ENCODE measurements at places on chromosomes 3 and 15. TPM values are rescaled to one million over a fixed set of nuclear protein-coding genes. Genes with fewer than 3 reads are reported as not detected.

Gene HDAC11
- total RNA-seq = 6.5 TPM

Gene KCNMB2
- total RNA-seq = not detected

Gene CGNL1
- total RNA-seq = 1.9 TPM

Gene CLN6
- total RNA-seq = 16.0 TPM

Gene CADM2
- total RNA-seq = not detected

Gene RASGRF1
- total RNA-seq = not detected

Gene TP63
- total RNA-seq = under 0.01 TPM

Gene APH1B
- 16.0 TPM for total RNA-seq

Gene WNT5A
- total RNA-seq = 3.7 TPM

Gene TIMP4
- total RNA-seq = 0.97 TPM

Gene STRC
- total RNA-seq = not detected

Gene PPP1R14D
- not detected for total RNA-seq
